ENCODE measurements at places on chromosomes 13 and 19.

DNA sequence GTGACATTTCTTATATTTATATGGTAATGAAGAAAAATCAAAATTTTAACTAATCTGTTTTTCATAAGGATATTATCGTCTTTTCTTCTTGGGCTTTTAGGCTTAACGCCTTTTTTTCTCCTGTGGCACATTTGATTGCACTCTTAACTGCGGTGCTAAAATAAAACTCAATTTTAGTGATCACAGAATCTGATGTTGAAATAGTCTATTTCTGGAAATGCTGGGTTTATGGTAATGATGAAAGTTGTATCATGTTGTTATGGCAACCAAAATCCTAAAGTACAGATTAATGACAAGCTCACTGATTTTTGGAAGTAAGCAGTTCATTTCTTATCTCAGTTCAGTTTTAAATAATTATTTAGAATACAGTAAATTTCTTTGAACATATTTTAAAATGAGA, 85.3 kb downstream of the COG6 start:
- no peaks in the 10 kb centered on the region for H3K4me1 ChIP-seq
- no peak overlapping the region for H3K4me3 ChIP-seq
- no peaks in the 10 kb centered on the region for H3K27me3 ChIP-seq
- no peak for DNase-seq
- H3K36me3 ChIP-seq, result peaks cover 2% of the 10 kb centered on the region
- H3K27ac ChIP-seq, result no peak overlapping the region

DNA sequence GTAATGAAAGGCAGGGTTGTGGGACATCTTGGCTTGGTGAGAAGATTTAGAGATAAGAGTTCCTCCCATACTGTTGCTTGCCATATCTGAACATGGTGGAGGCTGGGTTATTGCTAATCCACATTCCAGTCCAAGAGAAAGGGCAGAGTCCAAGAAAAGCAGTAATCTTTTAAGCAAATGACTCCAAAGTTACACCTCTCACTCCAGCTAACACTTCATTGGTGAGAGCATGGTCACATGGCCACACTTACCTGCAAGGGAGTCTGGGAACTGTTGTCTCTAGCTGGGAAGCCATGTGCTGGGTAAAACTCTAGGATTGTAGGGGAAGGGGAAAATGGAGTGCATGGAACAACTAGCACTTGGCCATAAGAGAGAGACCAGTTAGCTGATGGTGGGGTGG, 5.6 kb downstream of the C19orf81 start:
- no peak overlapping the region for H3K27ac ChIP-seq
- no peak overlapping the region for H3K4me3 ChIP-seq
- DNase-seq, result no peak
- peaks cover 13% of the 10 kb centered on the region for H3K4me1 ChIP-seq

- H3K4me3 ChIP-seq, result peak overlapping the region; percentile 71
- DNase-seq, result no peak
- H3K4me1 ChIP-seq, result peaks cover 28% of the 10 kb centered on the region
- peaks cover 2% of the 10 kb centered on the region for H3K36me3 ChIP-seq
Observed at GRCh38 chr19:39237200-39238184, 7.3 kb downstream of the IFNL3 start.

GRCh38 chr13:74871369-74872070, 610.4 kb downstream of the TBC1D4 start:
- no peaks in the 10 kb centered on the region for H3K4me1 ChIP-seq
- no peak overlapping the region for H3K4me3 ChIP-seq
- H3K36me3 ChIP-seq, result no peaks in the 10 kb centered on the region
- H3K27me3 ChIP-seq, result no peaks in the 10 kb centered on the region

GRCh38 chr19:13869281-13869680, 7.7 kb upstream of the NANOS3 start:
- DNase-seq, result no peak
- H3K36me3 ChIP-seq, result peaks cover 5% of the 10 kb centered on the region
- H3K27me3 ChIP-seq, result peaks cover 75% of the 10 kb centered on the region
- H3K4me1 ChIP-seq, result peaks cover 29% of the 10 kb centered on the region
- no peak overlapping the region for H3K27ac ChIP-seq

DNA sequence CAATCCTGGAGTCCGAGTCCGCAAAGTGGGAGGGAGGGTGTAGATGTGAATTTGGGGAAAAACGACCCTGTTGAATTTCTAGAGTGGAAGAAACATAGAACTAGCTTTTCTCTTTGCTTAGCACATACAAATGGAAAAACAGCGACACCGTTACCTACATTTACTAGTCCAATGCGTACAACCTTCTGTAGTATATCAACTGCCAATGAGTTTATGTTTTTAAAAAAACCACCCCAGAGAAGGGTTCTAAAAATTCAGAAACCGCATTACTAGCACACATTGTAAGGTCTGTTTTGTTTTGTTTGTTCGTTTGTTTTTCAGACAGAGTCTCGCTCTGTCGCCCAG, 332 bp upstream of the SUPT20H start:
- H3K4me1 ChIP-seq, result peaks cover 32% of the 10 kb centered on the region
- peak overlapping the region; percentile 91 for H3K4me3 ChIP-seq
- peaks cover 15% of the 10 kb centered on the region for H3K36me3 ChIP-seq
- H3K27me3 ChIP-seq, result peaks cover 9% of the 10 kb centered on the region
- peak overlapping the region; percentile 95 for H3K27ac ChIP-seq

- H3K27me3 ChIP-seq, result no peaks in the 10 kb centered on the region
- H3K27ac ChIP-seq, result peak overlapping the region; percentile 17
- H3K4me1 ChIP-seq, result peaks cover 38% of the 10 kb centered on the region
Observed at GRCh38 chr19:42281146-42281826, 12.2 kb downstream of the CIC start.

DNA sequence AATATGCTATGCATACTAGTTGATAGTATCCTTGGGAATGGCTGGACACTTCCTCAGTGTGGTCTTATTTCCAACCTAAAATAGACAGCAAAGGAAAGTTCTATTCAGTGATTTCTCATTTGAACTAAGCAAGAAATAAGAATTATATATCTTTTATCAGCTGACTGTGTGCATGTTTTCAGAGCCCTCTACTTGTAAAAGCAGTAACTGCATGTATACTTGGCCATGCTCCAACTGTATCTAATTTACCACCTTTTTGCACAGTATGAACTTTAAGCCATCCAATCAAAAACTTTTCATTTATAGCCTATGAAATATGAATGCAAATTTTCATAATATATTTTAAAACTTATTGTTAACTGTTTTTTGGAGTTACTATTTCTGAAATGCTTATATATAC, 136.4 kb upstream of the PCDH9 start:
- H3K4me1 ChIP-seq, result no peaks in the 10 kb centered on the region
- H3K36me3 ChIP-seq, result no peaks in the 10 kb centered on the region
- no peak overlapping the region for H3K27ac ChIP-seq

All from central memory CD8-positive, alpha-beta T cell (primary cell).